T-helper 17 cell (primary cell): ENCODE measurements at places on chromosomes 7 and 10. TPM values are rescaled to one million over a fixed set of nuclear protein-coding genes. Genes with fewer than 3 reads are reported as not detected.

- H3K36me3 ChIP-seq: no peaks in the 10 kb centered on the region
- H3K4me3 ChIP-seq: no peak overlapping the region
- DNase-seq: no peak
- H3K4me1 ChIP-seq: no peaks in the 10 kb centered on the region
Measured at GRCh38 chr7:147197006-147197405, 1080.4 kb downstream of the CNTNAP2 start.

- H3K27ac ChIP-seq: peak within 1 kb of the TSS; percentile 68
- peaks cover 2% of the 10 kb centered on the region for H3K36me3 ChIP-seq
- no peaks in the 10 kb centered on the region for H3K27me3 ChIP-seq
- peak within 1 kb of the TSS; percentile 97 for H3K4me3 ChIP-seq
- peak; percentile 41 for DNase-seq
- peaks cover 25% of the 10 kb centered on the region for H3K4me1 ChIP-seq
Measured at GRCh38 chr10:3067118-3067858, at the start of gene PFKP. TSS of gene PFKP (plus strand) at chr10:3067548. CDS start at chr10:3067596, 48 bp downstream.

CPVL gene
- 4.4 TPM for total RNA-seq

DNA sequence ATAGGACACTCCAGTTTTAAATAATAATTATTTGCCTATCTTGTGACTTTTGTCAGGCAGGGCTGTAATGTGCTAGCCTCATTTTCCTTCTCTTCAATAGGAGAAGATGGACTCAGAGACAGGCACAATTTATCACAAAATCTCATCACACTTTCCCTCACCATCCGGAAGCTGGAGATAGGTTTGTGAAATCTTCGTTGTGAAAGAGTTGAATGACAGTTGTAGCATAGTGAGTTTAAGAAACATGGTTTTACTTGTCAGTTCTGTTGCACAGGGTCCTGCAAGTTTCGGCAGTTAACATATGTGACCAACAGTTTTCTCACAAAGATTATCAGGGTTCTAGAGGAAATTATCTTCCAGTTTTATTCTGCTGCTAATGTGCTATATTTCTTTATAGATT is 37.7 kb upstream of the MAP3K8 start:
- peaks cover 22% of the 10 kb centered on the region for H3K4me1 ChIP-seq
- no peak for DNase-seq
- H3K4me3 ChIP-seq: no peak overlapping the region
- H3K36me3 ChIP-seq: peaks cover 3% of the 10 kb centered on the region

GRCh38 chr7:151918510-151918843 is 37.8 kb upstream of the GALNTL5 start:
- no peak overlapping the region for H3K27ac ChIP-seq
- DNase-seq: no peak
- peaks cover 48% of the 10 kb centered on the region for H3K27me3 ChIP-seq
- H3K36me3 ChIP-seq: no peaks in the 10 kb centered on the region
- peaks cover 2% of the 10 kb centered on the region for H3K4me1 ChIP-seq
- H3K4me3 ChIP-seq: no peak overlapping the region

LRRC61 gene
- 6.9 TPM for total RNA-seq
